ENCODE measurements at places on chromosomes 6 and 20.

DNA sequence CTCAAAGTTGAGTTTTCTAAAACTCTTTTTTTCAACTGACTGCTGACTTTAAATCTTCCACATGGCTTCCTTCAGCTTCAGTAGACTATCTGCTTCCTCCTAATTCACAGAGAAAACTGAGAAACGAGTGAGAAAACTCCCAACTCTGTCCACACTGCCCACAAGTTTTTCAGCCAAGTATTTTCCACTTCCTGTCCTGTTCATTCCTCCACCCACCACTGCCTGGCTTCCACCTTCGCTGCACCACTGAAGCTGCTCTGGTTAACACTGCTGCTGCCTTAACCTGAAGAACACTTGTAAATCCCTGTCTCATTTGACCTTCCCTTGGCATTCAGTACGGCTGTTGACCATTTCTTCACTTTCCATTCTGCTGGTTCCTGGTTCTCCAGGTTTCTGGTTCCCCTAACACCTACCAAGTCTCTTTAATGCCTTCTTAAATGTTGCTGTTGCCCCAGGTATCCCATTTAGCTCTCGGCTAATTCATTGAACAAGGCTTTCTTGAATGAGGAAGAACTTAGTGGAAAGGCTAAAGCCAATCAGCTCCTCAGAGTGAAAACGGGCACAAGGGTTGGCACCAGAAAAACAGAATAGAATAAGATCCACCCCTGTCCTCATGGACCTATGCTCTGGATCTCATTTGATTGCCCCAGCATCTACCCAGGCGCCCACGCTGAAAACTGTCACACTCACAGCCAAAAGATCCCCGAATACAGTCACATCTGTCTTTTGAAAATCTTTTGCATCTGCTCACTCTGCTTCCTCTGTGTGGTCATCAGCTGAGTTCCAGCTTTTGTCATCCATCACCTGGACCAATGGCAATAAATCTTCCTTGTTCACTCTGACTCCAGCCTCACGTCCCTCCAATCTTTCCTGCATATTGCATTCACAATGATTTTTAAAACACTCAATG, 104.4 kb upstream of the TAB2 start:
- no peak for DNase-seq

DNA sequence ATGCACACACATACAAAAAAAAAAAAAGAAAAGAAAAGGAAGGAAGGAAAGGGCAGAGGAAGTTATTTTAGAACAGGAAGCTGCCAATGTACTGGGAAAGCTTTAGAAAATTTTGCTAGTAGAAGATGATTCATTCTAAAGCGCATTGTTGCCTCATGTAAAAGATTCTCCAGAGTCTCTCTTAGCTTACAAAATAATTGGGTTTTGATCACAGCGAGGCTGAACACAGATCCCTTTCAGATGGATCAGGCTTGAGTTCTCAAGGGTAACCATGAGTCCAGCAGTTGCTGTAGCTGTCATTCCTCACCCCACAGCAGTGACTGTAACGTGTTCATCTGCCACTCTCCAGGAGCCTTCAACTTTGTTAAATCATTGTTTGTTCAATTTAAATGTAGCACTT, 81.9 kb downstream of the PHACTR2 start:
- DNase-seq = no peak

DNA sequence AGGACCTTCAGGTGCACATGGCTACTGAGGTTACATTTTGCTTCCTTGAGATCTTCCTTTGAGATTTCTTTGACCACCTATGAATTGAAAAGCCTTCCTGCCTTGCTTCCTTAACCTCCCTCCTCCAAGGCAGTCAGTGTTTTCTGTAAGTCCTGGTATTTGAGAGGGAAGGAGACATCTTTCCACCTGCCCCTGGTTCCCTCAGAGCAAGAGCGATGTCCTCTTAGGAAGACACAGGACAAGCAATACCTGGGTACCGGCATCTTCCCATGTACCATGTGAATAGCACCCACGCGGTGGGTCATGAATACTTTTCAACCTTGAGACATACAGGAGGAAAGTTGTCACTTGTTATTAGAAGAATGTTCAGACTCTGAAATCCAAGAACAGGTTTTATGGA, 37.1 kb downstream of the GINS1 start:
- no peak for DNase-seq

DNA sequence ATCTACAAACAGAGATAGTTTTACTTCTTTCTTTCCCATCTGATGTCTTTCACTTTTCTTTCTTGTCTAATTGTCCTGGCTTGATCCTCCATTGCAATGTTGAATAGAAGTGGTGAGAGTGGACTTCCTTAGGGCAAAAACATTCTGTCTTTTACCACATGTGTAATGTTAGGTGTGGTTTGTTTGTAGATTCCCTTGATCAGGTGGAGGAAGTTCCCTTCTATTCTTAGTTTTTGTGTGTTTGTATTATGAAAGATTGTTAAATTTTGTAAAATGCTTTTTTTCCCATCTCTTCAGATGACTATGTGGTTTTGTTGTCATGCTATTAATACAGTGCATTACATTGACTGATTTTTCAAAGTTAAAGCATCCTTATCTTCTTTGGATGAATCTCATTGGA, 41.6 kb upstream of the DUSP22 start:
- no peak for DNase-seq

- DNase-seq = no peak
These were observed 11.7 kb upstream of the NT5DC1 start for GRCh38 chr6:116088946-116089345.
